DMS79 treated with DMSO at 0.1 percent for 48 hours (cell line): ENCODE measurements at places on chromosomes 12 and 14.

GRCh38 chr14:60642270-60643140 is 6.8 kb downstream of the SIX1 start:
- no peak for DNase-seq

DNA sequence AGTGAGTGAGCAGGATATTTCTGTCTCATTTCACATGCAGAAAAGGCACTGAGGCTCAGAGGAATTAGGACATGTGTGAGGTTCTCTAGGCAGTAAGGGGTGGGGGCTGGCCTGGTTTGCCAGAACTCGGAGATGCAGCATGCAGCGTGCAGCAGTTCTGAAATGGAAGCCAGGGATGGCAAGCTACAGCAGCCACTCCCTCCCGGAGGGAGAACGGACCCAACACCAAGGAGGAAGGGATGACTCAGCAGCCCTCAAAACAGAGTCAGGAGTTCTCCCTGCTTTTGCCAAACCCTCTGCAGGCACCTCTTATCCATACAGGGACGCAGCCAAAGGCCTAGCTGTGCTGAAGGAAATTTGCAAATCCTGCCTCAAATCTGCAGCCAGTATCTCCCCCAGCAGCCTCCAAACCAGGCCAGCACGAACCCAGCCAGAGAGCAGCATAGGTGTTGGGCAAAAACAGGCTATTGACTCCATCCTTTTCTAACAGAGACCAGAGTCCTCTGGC is 10.3 kb upstream of the SERPINA3 start:
- DNase-seq, result no peak

GRCh38 chr12:93676408-93677194 is 574 bp upstream of the CRADD start:
- no peak for DNase-seq

GRCh38 chr14:75083271-75083670 is 13.8 kb downstream of the ZC2HC1C start:
- no peak for DNase-seq

DNA sequence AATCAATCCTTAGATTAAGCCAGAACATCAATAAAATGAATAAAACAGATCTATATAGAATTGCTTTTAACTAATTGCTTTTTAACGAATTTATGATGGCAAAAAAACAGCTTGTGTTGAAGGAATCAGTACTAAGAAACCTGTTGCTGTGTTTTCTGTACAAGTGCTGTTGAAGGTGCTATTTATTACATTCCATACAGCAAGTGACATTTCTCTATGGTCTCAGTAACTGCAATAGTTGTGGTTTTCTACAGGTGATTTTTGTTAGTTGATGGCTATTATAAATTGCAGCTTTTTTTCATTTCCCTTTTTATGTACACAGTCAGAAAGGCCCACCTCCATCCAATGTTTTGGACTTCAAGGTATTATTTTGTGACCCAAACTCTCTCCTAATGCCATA is 56.6 kb downstream of the SLC2A13 start:
- no peak for DNase-seq

- no peak for DNase-seq
Observed at GRCh38 chr14:104011824-104012517, 69.6 kb upstream of the RD3L start.

- peak; percentile 60 for DNase-seq
Observed at GRCh38 chr14:20415782-20416206, 2.5 kb upstream of the TEP1 start.

DNA sequence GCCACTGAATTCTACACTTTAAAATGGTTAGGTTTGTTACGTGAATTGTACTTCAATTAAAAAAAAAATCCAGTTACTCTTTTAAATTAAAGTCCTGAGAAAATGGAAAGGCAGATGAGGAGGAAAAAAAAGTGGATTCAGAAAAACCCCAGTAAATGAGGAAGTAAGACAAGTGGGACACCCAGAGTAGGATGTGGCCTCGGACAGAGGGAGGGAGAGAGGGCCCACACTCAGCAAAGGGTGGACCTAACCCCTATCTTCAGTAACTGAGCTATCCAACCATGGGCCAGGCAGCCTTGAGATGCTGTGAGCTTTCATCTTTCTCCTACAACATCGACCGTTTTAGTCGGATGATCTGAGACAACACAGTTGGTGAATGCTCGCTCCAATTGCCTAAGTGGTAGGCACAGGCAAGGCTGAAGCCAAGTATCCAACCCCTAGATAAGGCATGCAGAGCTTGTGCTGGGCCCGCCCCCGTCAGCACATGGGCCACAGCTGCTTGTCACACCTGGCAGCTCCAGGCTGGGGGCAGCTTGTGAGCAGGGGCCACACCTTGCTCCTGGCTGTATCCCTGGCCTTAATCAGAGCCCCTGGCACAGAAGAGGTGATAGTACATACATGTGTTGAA is 142.1 kb downstream of the TTC7B start:
- DNase-seq, result no peak
